ENCODE measurements at places on chromosomes 1 and 21.

GRCh38 chr1:85278853-85279314 is 2.5 kb upstream of the BCL10 start:
- no peak for DNase-seq

- DNase-seq, result no peak
Measured at GRCh38 chr21:45276596-45276995, 11.1 kb downstream of the POFUT2 start.

DNA sequence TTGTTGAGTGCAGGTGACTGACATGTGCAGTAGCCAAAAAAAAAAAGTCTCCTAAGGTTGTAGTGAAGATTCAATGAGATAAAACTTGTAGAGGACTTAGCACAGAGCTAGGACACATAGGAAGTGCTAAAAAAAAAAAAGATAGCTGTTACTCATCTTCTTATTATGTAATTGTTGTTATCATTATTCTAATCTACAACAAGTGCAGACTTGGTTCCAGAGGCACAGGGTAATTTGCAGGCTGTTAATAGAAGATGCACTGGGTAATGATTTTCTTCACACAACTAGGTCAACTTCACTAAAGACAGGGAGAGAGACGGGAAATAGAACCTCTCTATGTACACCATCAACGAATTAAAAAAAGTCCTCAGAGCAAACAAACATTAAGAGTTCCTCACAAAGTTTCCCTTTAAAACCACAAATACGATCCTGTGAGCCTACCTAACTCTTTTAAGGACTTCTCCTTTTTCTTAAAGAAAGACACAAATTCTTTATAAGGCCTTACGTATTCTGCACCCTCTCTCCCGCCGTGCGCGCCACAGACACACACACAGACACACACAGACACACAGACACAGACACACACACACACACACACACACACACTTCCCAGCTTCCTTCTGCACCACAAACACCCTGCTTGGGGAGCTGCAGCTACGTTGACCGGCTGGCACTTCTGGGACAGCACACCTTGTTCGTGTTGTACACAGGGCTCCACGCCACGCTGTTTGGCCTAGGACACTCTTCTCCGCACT is 49.8 kb upstream of the GADD45A start:
- no peak for DNase-seq

- DNase-seq, result no peak
Measured at GRCh38 chr1:229024528-229025130, 246.3 kb upstream of the RAB4A start.

DNA sequence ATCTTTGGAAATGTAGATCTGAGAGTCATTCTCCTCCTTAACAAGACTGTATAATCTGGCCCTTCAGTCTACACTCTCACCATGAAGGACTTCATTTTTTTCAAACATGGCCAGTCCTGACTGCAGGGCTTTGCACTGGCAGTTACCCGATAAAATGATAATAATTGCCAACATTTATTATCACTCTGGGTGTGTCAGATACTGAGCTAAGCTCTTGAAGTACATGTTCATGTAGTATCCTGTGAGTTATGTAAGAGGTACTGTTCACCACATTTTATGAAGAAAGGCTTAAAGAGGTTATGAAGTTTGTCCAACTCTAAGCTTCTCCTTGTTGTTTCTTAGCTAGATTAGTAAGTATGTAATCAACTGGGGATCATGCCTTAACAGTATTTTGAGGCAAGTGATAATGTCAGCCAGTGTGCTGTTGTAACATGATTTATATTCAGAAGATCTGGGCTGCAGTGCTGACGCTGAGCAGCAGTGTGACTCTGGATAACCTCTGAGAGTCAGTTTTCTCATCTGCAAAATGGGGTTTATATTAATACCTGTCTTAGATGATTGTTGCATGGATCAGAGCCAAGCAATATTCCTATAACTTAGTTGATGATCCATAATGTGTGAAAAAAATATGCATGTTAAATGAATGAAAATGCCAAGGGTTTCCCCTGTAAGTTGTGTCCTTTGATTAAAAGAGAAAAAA is 42.1 kb upstream of the LEPR start:
- DNase-seq, result no peak

DNA sequence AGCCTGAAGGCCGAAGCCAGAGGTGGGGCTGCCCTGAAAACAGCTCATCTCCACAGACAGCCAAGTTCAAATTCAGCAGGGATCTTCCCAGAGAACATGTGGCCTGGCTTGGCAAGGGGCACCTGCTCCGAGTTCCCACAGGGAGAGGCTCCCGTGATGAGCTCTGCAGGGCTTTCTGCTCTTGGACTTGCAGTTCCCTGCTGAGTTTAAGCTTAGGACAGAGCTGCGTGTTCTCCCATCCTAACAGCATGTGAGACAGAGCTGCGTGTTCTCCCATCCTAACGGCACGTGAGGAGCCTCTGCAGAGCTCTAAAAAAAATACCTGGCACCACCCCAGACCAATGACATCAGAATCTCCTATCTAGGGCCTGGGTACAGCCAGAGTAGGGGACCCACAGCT is 113.0 kb upstream of the VAMP3 start:
- no peak for DNase-seq

DNA sequence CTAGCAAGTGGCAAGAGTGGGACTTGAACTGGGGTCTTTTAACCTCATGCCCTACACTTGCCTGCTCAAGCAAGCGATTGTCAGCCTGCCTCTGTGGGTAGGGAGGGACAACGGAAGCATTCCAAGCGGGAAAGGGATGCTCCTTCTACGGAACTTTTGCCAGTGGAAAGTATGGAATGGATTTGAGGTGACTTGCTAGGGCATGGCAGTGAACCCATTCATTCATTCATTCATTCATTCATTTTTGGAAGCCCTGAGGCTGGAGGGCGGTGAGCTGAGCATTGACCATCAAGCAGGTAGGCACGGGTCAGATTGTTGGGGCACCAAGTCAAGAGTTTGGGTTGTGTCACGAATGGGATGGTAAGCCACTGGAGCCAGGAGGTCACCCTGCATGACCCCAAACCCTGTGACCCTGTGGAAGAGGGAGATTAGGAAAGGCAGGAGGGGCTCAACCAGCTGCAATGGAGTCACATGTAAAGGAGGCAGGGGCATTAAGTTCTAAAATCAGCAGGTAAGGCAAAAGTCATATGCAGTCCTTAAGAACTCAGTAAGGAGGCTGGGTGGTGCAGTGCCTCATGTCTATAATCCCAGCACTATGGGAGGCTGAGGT is 11.8 kb upstream of the CITED4 start:
- no peak for DNase-seq

GRCh38 chr1:68542586-68542985 is 45.7 kb upstream of the DEPDC1 start:
- DNase-seq, result no peak

GRCh38 chr1:44407430-44408211 is 2.6 kb downstream of the RNF220 start:
- DNase-seq, result peak; percentile 70

GRCh38 chr1:125080077-125080476 is 3895.3 kb downstream of the SRGAP2C start:
- no peak for DNase-seq

- DNase-seq, result no peak
Measured at GRCh38 chr1:19764848-19765247, 34.9 kb downstream of the TMCO4 start.

- DNase-seq, result no peak
Measured at GRCh38 chr1:204106825-204107224, 33.9 kb downstream of the SOX13 start.

GRCh38 chr1:248831842-248832241 is 6.1 kb upstream of the SH3BP5L start:
- no peak for DNase-seq

DNA sequence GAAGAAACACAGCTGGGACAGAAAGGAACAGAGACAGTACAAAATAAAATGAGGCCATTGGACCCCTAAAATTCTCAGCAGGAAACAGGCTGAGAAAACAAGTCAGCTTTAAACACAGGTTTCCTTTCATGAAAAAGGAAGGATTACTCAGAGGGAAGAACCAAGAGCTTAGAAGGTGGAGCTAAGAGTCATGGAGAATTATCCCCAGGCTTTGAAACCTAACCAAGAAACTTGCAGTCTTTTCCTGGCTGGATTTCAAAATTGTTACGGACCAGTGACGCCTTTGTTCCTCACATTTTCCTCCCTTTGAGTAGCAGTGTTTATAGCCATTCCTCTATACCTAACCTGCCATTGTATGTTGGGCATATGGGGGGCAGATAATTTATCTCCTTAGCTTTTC is 8.8 kb downstream of the HMGB4 start:
- DNase-seq, result no peak

GRCh38 chr1:117930484-117930883 is 945 bp downstream of the WDR3 start:
- DNase-seq, result no peak

- DNase-seq, result no peak
Measured at GRCh38 chr1:98034505-98034904, 113.7 kb upstream of the DPYD start.

DNA sequence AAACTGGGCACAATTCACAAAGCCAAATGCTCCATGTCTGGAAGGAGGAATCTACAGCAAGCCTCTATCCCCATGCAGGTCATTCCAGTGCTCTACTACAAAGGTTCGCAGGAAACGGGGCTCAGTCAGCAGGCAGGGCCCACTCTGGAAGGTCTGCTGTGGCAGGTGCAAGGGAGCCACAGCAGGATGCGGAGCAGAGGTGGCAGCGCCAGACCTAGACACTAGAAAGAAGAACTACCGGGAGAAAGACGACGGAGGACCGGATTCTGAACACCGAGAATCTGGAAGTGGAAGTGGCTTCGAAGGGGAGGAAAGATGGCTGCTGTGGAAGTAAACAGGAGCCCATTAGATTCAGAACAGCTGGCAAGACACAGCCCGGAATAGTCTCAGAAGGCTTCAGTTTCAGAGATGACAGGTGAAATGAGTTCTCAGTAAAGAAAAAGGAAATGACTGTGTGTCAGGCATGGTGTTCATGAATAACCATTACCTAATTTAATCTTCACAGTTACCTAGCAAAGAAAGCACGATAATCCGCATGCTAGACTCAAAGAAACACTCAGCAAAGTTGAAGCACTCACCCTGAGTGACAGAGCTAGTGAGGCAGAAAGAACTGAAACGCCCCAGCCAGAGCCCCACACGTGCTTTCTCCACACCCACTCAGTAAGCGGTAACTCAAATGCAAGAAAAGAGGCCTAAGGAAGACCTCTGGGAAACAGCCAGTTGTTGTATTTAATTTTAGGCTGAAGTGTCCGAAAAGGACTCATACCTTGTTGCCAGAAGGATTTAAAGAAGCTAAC is 21.4 kb downstream of the SETD4 start:
- DNase-seq, result no peak

GRCh38 chr1:222464841-222465210 is 83.1 kb downstream of the HHIPL2 start:
- DNase-seq, result peak; percentile 59

DNA sequence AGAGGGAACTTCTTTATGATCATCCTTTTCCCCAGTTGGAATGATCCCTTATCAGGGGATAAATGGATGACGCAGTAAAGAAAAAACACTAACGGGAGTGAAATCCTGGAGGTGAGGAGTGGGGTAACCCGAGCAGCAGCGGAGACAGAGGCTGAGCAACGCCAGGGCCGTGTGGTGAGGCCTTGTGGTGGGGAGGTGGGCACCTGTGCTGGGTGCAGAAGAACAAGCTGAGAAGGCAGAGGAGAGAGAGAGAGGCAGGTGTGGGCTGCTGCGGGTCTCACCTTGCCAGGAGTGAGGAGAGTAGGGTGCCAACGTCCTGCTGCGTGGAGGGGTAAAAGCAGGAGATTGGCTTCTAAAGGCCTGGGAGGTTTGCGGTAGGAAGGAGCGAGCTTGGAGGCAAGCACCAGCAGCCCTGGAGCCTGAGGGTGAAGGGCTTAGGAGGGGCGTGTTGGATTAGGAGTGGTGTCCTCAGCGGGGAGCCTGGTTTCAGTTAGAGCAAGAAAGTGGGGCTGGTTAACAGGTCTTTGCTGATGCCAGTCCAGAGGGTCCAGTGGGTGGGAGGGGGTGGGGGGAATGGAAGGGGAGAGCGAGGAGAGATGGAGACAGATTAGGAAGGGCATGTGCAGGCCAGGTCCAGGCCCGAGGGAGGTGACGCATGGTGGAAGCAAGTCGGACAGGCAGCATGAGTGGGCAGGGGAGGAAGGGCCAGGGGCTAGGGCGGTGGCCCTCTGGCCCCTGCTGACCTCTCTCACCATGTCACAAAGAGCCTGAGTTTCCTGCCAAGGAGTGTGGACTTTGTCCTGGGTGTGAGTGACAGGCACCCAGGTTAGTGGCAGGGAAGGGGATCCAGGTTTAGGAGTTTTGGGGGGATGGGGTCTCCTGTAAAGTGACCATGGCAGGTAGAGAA is 36.7 kb upstream of the LHX4 start:
- no peak for DNase-seq

GRCh38 chr21:41064334-41064791 is 103.6 kb upstream of the BACE2 start:
- DNase-seq, result no peak

DNA sequence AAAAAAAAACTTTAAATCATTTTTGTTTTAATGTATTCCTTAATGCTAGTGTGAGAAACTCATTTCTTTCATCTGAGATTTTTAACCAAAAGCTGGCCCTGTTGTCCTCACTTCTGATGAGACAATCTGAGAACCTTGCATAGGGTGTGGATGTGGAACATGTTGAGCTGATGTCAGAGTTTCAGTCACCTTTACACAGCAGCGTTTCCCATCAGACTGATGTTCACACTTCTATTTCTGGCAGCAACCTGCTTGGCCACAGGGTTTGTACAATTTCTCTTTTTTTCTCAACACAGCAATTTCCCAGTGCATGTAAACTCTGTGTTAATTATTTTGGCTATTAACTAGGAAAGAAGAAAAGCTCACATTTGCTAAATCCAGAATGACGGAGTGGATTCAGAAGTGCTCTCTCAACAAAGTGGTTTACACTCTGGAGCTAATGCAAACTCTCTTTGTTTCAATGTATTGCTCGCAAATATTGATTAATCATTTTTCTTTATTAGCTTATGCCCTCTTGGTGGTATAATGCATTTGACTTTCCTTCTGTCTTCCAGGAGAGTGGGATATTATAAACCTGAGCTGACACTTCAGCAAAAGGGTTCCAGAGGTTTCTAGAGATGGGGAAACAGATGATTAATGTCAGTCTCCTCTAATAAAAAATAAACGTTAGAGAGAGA is 70.5 kb upstream of the HSPA13 start:
- DNase-seq, result no peak

DNA sequence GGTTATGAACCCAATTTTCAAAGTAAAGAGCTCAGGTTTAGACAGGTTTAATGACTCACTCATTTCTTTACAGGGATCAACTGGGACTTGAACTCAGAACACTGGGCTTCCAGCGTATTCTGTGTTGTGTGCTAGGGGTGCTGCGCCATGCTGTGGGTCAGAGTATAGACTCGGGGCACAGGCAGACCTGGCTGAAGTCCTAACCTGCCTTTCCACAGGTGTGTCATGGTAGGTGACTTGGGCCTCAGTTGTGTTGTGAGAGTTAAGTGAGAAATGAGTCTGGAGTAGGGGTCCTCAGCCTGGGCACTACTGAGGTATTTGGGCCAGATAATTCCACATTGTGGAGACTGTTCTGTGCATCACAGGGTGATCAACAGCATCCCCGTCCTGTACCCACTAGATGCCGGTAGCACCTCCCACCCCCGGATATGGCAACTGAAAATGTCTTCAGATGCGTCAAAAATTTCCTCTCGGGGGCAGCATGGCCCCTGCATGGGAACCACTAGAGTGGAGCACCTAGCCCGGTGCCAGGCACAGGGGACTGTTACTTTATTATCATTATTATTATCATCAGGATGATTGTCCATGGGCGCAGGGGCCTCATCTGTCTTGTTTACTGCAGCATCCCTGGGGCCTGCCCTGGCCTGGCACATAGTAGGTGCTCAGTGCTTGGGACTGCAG is 575.5 kb downstream of the PTPRU start:
- no peak for DNase-seq

All from nephron progenitor cell (in vitro differentiated cells).